Glomerular endothelial cell (primary cell): ENCODE measurements at places on chromosomes 3 and 15. TPM values are rescaled to one million over a fixed set of nuclear protein-coding genes. Genes with fewer than 3 reads are reported as not detected.

Gene GOLGA6L7
- not detected in 2 replicates for total RNA-seq

Gene NMB
- 6.1 TPM in 2 replicates for total RNA-seq

Gene PEX5L
- 0.05 TPM in 1 of 2 replicates, not detected in the other for total RNA-seq

Gene MTMR10
- 23.7 and 37.6 TPM in 2 replicates for total RNA-seq

Gene SLC2A2
- total RNA-seq = not detected in 2 replicates

Gene HDDC3
- 15.7 and 26.7 TPM in 2 replicates for total RNA-seq

Gene UPK1B
- 1.5 and 2.2 TPM in 2 replicates for total RNA-seq

Gene IVD
- 50.6 and 54.8 TPM in 2 replicates for total RNA-seq

GRCh38 chr3:66463054-66463631, 37.7 kb downstream of the LRIG1 start:
- no peak for DNase-seq

DNA sequence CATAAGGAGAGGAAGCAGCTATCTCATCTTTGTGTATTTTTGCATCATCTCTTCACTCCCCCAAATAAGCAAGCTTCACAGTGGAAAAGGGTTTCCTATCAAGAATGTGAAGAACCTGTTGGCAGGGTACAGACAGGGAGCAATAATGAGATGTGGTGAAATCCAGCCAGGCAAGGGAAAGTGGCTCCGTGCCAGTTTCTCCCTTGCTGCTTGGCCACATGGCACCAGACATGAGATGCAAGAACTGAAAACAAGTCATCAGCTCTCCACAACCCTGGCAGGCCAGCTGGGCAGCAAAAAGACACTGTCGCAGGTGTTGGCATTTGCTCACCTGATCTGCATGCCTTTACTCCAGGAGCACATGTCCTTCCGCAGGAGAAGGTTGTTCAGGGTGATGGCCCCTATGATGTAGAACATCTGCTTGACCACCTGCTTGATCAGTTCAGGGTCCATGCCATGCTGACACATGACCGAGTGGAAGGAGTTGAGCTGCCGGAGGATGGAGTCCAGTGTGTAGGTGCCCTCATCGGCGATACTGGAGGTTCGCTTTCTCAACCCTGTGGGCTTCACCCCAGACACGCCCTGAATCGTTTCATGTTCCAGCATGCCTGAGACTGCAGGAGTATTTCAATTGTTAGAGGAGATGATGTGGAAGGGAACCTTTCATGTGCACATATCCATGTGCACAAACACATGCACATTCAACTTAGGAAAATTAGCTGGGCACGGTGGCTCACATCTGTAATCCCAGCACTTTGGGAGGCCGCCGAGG, 23.3 kb upstream of the MYO5C start:
- DNase-seq = no peak

DNA sequence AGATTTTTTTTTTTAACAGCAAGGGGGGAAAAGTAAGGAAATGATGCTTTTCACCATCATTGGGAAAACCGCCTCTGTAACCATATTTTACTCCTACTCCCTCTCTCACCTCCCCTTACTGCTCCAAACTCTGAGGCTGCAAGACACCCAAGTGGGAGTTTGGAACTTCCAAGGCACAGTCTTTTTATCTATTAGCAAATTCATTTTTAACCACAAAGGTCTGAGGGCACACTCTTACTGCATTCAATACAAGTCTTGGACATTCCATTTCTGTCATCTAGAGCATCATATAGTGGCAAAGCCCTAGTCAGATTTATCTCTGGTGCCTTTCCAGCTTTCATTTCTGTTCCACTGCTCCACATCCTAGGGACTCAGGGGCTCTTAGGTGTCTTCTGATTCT, 13.2 kb downstream of the FAM162A start:
- DNase-seq = no peak

DNA sequence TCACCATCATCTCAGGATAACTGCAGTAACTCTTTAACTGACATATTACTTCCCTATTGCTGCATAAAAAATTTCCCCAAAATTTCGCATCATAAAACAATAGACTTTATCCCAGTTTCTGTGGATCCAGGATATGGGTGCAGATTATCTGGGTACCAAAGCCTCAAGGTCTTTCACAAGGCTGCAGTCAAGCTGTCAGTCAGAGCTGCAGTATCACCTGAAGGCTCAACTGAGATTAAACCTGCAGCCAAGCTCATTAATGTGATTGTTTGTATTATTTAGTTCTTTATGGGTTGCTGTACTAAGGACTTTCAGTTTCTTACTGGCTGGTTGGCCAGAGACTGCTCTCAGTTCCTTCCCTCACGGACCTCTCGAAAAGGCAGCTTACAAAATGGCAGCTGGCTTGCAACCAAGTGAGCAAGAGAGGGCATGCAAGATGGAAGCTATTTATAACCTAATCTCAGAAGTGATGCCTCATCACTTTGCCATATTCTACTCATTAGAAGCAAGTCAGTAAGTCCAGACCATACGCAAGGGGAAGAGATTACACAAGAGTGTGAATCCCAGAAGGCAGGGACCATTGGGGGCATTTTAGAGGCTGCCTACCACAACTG, 54.9 kb downstream of the DCUN1D1 start:
- no peak for DNase-seq

GRCh38 chr3:71903112-71903495, 118.2 kb upstream of the PROK2 start:
- no peak for DNase-seq

- DNase-seq = no peak
Observed at GRCh38 chr3:46375814-46376213, 5.1 kb downstream of the CCR5 start.

DNA sequence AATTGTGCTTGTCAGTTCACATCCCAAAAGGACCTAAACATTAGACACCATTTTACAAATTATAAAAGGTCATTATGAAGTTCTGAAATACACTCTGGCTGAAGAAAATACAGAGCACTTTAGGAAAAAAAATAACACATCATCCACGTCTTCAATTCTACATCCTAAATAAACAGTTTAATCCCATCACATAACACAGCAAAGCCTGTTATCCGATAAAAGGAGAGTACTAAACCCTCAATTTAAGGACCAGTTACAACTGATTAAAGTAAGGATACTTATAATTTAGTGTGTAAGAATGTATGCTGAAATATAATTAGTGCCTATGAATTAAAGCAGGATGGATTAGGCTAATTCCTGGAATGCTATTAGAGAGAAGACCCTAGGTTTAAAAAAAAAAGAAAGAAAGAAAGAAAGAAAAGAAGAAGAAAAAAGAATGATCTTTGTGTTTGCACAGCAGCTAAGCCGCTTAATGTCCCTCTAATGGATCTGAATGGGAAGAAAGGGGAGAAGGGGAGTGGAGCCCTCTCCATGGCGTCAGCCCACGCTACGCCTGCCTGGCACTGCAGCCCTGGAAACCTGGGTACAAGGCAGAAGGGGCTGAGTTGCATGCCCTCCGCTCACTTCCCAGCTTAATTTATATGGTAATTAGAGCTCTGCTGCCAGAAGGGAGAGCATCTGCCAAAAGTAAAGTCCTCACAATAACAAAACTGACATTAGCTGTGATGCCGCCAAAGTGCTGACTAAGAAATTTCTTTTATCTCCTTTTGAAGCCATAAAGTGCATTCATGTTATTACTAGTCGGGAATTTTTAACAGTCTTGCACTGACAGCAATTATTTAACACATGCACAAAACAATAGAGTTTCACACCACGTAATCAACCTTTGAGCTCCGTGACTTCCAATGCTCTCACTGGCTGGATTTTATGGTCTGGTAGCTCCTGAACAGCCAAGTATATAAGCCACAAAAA, 90.0 kb downstream of the FSIP1 start:
- no peak for DNase-seq

DNA sequence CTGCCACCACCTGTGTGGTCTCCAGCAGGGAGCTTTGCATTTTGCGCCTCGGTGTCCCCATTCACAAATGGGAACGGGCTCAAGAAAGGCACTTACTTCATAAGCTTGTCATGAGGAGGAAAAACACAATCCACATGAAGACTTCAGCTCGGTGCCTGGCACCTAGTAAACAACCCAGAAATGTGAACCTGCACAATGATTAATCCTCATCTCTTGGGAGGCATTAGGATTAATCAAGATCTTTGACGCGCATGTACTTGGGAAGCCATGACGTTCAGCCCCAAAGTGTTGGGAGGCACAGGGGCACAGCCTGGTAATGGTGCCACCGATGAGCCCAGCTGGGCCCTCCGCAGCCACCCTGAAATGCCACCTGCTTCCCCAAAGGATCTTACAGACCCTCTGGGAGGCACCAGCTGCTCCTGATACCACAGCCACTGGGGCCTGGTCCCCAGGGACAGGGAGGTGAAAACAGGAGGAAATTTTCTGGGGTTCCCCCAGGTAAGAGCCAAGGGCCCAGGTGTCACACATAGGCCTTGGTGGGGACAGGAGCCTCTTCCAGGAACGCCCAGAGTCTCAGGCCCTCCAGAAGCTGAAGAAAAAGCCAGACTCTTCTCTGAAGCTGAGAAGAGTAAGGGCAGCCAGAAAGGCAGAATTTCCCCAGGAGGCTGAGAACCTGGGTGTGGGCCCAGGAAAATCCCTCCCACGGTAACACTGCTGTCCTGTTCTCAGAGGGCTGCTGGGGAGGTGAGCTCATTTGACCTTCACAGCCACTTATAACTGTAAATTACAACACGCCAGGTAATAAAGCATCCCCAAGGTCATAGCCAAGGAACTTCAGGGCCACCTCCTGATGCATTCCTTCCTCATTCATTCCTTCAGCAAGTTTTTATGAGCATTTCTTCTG, 507.5 kb downstream of the SHQ1 start:
- no peak for DNase-seq
